Activated T-cell treated with anti-CD3 and anti-CD28 coated beads for 1 hour (primary cell): ENCODE measurements at places on chromosomes 11 and 22.
A peak's percentile ranks its signal among the peaks of the same experiment; 100 is the strongest.

DNA sequence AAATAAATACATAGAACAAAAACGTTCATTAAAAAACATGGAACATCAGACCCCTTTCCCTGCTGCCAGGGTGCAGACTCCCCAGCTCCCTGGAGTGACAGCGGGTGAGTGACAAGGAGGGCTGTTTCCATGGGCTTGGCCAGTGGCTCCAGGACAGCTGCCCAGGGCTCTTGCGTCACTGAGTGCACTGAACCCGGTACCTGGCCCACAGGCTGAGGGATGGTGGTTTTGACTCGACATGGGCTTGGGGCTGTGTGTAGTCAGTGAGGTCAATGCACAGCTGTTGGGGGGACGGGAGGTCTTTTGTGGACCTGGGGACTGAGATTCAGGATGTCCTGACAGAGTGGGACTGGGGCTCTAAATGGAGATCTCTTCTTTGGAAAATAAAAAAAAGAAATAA, 142.1 kb upstream of the B3GAT1 start:
- DNase-seq, result no peak

GRCh38 chr11:60193687-60194433, 11.0 kb upstream of the MS4A6A start:
- DNase-seq, result peak; percentile 45

DNA sequence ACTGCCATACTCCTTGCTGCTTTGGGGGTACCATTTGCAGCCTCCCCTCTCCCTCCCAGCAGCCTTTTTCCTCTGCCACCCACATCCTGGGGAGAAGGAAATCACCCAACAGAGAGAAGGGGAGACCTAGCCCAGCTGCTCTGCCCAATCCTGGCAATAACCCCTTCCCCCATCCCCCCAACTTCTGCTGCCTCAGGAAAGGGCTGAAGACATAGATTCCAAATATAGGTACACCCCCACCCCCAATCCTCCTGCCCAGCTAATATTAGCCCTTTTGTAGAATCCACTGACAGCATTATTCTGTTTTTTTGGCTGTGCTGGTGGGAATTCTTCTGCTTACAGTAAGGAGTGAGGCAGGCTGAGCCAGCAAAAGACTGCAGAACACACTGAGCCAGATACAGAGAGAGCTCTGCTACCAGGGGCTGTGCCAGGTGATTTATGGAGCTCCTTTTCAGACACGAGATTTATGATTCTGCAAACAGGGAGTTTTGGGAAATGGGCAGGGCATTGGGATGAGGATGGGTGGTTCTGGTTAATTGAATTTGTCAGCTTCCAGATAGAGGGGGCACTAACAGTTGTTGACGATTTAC, 164.0 kb downstream of the TENM4 start:
- no peak for DNase-seq

GRCh38 chr11:119318240-119319135, 1.6 kb upstream of the MCAM start:
- no peak for DNase-seq

DNA sequence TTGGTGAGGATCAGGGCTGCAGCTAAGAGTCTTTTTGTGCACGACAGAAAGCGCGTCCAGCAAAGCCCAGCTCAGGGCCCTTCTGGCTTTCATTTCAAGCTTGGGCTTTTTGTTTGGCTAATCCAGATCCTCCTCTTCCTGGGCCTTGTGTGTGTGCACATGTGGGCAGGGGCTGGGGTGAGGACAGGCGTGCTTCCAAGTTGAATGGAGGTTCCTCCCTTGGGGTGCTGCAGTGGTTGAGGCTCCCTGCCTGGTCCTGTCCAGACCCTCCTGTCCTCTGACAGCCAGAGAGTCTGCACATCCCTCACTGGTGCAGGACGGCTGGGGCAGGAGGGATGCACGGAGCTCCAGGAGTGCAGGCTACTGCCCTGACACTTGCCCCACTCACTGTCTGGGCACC, 62.0 kb upstream of the NECTIN1 start:
- no peak for DNase-seq

GRCh38 chr11:70050243-70050642, 27.9 kb upstream of the ANO1 start:
- DNase-seq, result no peak

DNA sequence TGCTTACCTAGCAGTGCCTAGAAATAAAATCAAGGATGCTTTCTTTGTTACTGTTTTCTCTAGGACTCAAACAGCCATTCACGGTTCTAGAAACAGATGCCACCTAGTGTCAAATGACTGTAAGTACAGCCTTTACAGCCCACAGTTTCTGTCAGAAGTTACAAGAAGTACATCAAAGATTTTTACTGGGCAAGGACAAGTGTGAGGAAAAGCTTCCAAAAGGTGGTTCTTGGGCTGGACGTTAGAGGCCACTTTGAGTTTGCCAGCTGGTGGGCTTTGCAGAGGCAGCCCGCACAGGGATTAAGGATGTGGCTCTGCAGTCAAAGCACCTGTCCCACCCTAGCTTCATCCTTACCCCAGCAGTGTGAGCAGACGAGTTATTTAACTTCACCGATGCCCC, 6.9 kb downstream of the KMT5B start:
- no peak for DNase-seq

- DNase-seq, result no peak
These were observed 14.7 kb downstream of the LAYN start for GRCh38 chr11:111555255-111555654.

DNA sequence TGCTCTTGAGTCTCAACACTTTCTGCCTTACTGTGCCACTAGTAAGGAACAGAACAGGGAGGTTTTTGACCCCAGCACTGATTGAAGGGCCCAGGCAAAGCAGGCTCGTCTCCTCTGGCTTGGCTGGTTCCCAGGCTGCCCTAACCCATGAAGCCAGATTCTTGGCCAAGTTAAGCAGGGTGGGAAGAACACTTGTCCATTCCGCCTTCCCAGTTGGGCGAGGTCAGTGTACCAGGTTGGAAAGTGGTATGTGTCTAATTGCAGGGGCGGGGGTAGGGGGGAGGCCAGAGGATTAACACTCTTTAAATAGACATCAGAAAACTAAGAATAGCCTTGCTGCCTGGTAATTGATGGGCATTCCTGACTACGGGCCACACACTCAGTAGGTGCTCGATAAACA, 14.4 kb downstream of the TIMP3 start:
- DNase-seq, result no peak

- no peak for DNase-seq
These were observed 1017.0 kb upstream of the CNTN5 start for GRCh38 chr11:98003606-98004371.

- DNase-seq, result no peak
These were observed 110.1 kb downstream of the NOX4 start for GRCh38 chr11:89381094-89381493.

DNA sequence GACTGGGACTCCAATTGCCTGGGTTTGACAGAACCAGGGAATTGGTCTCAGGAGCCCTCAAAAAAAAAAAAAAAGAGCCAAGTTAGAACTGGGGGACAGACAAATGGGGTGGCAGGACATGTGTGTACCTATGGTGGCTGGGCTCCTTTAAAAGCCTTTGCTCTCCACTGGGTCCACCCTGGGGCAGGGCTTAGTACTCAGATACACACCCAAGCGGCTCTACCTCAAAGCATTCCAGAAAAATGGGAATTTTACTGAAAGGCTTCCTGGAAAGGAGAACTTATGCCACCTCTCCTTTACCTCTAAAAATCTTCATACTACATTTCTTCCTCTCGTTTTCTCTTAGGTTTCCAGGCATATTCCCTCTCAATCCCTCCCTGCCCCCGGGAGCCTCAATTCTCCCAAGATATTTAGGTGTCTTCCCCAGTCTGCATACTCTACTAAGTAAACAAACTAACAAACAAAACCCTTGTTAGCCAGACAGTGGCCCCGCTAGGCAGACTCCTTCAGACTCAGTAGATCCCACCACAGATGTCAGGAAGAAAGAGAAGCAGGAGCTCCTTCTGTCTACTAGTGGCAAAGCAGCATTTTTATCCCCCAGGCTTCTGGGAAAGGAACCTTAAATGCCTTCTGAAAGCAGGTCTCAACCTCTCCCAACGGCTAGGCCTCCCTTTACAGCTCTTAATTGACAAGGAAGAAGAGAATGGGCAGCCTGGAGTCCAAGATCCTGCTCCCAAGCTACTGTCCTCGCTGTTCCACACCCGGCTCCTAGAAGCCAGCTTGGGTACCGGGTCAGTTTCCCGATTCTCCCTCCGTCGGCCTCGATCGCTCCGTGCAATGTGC, 653 bp downstream of the PCSK7 start:
- no peak for DNase-seq

DNA sequence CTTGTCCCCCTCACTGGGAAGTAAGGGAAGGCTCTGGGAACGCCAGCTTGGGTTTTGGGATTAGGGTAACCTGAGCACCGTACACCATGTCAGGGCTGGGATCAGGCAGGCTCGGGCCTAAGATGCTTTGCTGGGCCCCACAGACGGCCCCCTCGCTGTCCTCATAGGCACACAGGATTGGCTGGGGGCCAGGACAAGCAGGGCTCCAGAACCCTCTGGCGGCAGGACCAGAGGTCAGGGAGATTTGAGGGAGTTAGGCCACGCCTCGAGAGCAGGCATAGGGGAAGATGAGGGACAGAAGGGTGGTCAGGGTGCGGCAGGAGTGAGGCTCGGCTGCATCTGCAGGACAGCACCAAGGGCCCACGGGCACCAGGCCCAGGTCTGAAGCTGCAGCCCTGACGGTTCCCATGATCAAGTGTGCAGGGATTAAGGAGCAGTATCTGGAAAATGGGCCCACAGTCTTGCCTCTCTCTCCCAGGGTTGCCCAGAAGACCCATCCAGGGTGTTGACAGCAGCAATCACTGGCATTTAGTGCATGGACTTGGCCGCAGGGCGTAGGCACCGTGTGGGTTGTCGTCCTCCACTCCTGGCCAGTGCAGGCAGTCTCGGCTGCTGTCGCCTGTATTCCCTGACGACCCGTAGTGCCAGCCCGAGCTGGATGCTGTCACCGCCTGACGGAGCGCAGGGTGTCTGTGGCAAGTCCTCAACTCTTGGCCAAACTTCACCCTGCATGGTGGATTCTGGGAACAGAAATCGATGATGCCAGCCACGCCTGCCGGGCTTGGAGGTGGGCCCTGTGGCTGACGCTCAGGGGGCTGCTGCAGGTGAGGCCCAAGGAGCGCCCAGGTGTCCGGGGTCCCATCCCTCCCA, 15.7 kb upstream of the GNB1L start:
- no peak for DNase-seq

DNA sequence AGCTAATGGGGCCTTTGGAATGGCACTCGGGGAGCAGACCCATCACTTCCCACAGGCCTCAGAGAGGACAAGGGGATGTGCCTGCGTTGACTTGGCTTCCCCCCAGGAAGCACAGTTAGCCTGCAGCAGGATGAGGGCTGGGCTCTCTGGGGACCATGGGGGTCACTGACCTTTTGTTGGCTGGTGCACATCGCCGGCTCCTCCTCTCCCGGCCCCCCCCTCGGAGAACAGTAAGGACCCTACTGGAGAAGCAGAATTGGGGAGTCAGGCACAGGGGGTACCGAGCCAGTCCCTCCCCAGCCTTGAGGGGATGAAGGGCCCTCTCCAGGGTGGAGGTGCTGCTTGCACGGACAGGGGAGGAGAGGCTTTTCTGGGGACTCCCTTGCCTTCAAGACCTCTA, 32.8 kb downstream of the NRXN2 start:
- no peak for DNase-seq

- no peak for DNase-seq
These were observed 43.3 kb downstream of the PDGFD start for GRCh38 chr11:104120493-104121137.

GRCh38 chr11:69477086-69477485, 4.4 kb upstream of the LINC01488 start:
- DNase-seq, result no peak

DNA sequence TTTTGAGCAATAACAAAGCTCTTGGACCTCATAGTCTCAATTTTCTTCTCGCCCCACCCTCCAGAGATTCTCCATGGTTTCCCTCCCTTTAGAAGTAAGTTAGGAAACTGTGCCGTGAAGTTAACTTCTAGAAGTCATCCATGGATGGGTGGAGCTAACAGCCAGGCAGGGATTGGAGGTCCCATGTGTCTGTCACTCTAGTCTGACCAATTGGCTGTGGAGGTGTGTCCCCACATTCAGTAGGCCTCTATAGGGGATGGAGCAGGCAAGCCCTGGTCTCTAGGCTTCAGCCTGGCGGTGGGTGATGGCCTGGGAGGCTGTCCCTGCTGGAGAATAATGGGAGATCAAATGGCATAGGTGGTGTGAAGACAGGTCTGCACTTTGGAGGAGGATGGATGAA, 50.7 kb downstream of the TP53I11 start:
- DNase-seq, result no peak

- no peak for DNase-seq
These were observed 77.0 kb downstream of the NECTIN1 start for GRCh38 chr11:119651802-119652584.
